Activated CD4-positive, alpha-beta T cell treated with anti-CD3 and anti-CD28 coated beads, Interleukin-2, amount 50 U/mL, for 4 hours (primary cell): ENCODE measurements at places on chromosomes 4 and X.

- DNase-seq, result no peak
Measured at GRCh38 chr4:88418411-88418810, 38.5 kb upstream of the HERC5 start.

DNA sequence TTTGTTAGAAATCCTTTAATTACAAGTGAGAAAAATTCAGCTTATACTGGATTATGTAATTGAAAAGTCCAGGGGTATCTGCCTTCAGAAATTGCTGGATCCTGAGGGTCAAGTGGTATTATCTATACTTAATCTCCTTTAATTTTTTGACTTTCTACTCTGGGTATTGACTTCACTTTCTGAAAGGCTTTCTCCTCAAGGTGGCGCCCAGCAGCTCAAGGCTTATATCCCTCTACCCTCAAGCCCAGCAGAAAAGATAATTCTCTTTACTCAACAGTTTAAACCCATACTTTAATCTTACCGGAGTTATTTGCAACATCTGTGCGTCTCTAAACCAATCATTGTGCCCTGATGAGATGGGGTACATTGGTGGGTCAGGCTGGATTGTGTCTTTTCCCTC, 129.5 kb downstream of the LARP7 start:
- DNase-seq, result no peak

DNA sequence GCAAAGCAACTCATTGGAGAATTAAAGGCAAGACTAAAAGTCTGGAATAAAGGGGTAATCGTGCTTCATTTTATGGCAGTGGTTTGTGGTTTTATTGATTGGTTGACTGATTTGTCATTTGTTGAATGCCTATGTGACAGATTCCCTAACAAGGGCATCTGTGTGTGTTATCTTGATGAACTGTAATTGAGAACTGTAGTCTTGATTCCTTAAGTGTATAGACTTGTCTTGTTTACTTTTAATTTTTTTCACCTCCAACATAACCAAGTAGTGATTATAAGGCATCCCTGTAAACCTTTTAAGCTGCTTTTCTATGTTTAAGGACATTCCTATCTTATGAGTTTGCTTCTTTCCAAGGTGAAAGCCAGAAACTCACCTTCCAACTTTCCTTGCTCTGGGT, 216.0 kb upstream of the TAPT1 start:
- DNase-seq, result no peak

DNA sequence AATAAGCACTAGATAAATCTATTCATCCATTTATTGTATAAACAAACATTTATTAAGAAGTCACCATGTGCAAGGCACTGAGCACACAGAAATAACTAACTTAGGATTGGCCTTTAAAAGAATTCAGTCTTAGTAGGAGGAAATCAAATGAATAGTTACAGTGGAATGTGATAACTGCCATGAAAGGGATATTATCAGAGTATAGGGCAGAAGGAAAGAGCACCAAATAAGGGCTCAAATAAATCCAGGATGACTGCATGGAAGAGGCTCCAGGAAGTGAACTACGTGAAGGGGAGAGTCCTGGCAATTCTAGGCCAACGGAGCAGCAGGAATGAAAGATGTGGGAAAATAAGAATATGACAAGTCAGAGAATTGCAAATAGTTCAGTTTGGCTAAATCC, 406.0 kb downstream of the INPP4B start:
- no peak for DNase-seq

GRCh38 chrX:128848374-128848773, 674.9 kb downstream of the SMARCA1 start:
- DNase-seq, result no peak

GRCh38 chr4:47774079-47774478, 63.8 kb downstream of the CORIN start:
- DNase-seq, result no peak

DNA sequence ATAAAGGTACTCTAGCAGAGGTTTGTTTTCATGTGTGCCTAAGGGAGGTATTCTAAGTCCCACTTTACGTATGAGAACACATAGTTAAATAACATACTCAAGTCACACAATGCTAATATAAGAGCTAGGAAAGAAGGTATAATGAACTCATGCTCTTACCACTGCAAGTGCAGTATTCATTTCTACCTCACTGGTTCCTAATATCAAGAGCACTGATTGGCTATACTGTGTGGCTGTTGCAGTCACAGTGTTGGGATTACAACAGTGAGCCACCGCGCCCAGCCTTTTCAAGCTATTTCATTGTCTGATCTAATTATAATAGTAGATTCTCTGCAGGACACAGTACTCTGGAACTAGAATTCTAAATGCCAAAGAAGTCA, 84.0 kb downstream of the PDS5A start:
- no peak for DNase-seq

GRCh38 chr4:85268961-85269360, 206.0 kb upstream of the ARHGAP24 start:
- no peak for DNase-seq

GRCh38 chrX:129041319-129041718, 482.0 kb downstream of the SMARCA1 start:
- no peak for DNase-seq

DNA sequence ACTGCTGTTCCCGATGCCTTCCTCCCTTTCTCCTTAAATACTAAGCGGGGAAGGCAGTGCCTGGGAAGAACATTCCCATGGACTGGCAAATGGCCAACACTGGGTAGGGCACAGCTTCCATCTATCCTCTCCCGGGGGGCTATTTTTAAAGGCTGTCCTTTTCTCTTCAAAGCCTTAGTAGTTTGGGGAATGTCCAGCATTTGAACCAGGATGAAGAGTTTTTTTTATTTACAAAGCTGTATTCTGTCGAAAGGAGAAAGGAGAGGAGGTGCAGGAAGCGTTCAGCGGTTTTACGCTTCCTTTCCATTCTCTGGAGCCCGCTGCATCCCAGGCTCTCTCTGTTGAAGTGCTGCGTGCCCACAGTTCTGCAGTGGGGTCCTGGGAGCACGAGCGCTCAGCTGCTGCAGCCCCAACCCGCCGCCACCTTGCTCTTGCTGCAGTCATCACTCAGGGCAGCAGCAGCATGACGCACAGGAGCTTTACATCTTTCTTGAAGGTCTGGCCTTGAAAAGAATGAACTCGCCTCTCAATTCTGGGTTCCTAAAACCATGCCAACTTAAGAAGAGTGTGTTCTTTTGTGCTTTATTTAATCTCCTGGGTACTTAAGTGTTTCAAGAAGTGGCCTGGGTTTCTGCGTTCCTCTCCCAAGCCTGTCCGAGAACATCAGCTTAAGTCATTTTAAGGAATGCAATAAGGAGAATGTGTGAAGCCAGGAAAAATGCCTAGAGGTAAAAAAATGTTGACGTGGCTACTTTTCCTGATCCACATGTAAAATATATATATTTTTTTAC, 427.2 kb downstream of the MAPK10 start:
- no peak for DNase-seq

- no peak for DNase-seq
Measured at GRCh38 chr4:141003193-141003592, 130.1 kb downstream of the RNF150 start.

DNA sequence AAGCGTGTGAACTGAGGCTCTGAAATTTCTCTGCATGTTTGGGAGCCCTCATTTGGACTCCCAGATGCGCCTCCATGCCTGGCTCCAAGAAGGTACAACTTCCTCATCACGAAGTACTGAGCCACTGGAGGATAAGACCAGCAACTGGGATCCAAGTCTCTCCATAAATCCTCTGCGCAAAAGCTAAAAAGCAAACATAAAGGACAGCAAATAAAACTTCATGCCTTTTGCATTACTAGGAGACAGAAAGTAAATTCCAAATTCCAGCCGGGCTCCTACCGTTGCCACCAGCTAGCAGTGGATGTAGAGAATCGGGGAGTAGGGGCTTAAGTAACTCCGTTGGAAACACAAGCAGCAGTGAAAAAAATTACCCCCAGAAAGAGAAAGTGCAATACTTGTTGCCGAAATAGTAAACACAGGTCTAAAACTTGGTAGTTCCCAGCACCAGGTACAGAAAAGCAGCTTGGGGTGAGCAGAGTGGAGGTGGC, 477.1 kb upstream of the TENM3 start:
- DNase-seq, result no peak

- DNase-seq, result no peak
Measured at GRCh38 chrX:78957768-78958130, 12.6 kb downstream of the P2RY10 start.

- no peak for DNase-seq
Measured at GRCh38 chr4:26171941-26172340, 148.9 kb upstream of the RBPJ start.

GRCh38 chrX:137101273-137101990, 67.6 kb upstream of the GPR101 start:
- DNase-seq, result no peak

- DNase-seq, result no peak
Measured at GRCh38 chr4:120198411-120198810, 131.8 kb upstream of the MAD2L1 start.

GRCh38 chr4:140448830-140449229, 21.4 kb upstream of the CLGN start:
- no peak for DNase-seq

- no peak for DNase-seq
Measured at GRCh38 chr4:168367065-168367464, 48.5 kb upstream of the DDX60 start.

- no peak for DNase-seq
Measured at GRCh38 chr4:148075438-148075837, 343.6 kb downstream of the ARHGAP10 start.

DNA sequence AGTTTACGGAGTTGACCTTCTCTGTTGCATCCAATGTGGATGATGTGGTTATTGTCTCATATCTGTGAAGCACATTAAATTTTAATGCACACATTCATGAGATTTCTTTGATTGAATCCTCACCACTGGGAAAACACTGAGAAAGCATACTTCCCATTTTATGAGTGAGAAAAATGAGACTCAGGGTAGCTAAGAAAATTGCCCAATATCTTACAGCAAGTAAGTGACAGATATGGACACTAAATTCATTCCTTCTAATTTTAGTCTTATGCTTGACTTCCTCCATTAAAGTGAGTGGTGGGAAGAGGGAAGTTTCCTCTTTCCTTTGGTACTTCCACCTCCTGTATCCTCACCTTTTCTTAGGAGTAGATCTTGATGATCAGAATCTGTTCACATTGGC, 504.8 kb upstream of the BOD1L1 start:
- DNase-seq, result no peak

DNA sequence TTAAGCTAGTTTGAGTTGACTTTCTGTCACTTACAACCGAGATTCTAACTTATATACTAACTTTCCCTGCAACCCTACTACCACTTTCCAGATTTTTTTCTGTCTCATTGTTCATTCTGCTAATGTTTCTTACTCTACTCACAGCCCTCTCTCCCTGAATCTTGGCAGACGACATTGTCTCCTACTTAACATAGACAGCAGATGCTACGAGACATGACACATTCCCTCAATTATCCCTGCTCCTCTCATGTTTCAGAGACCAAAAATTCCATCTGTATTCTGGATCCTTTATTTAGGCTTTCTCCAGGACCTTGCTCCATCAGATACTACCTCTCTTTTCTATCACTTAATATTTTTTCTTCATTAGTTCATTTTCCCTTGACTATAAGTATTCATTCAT, 379.1 kb upstream of the TEX13C start:
- no peak for DNase-seq

- no peak for DNase-seq
Measured at GRCh38 chrX:148871422-148872160, 371.2 kb downstream of the AFF2 start.

- DNase-seq, result no peak
Measured at GRCh38 chr4:181525634-181526033, 717.6 kb upstream of the TENM3 start.

DNA sequence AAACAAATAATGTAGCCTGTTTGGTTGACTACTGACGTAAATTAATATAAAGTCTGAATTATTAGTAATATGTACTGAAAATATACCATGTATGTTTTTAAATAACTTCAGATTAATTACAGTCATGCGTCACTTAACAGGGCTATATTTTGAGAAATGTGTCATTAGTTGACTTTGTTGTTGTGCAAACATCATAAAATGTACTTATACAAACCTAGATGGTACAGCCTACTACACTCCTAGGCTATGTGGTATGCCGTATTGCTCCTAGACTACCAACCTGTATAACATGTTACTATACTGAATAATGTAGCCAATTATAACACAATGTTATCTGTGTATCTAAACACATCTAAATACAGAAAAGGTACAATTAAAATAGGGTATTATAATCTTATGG, 66.6 kb downstream of the RNF150 start:
- no peak for DNase-seq

GRCh38 chr4:177596035-177596434, 153.8 kb upstream of the AGA start:
- peak; percentile 4 for DNase-seq

GRCh38 chr4:11623726-11624037, 195.0 kb upstream of the HS3ST1 start:
- no peak for DNase-seq

DNA sequence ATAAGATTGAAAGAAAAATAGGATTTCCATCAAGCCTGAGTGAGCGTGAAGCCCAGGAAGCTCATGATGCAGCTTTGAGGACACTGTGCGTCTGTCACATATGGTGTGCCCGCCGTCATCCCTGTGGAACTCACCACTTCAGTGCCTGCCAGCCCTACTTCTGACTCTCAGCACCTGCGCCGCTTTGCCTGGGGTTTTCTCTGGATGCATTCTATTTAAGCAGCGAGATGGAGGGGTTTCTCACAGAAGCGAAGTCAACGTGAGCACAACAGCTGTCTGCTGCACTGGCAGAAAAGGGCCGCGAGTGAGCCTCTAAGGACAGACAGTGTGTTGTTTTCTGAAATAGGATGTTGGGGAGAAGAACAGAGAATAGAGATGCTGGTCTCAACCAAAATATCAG, 6.2 kb upstream of the TMEM128 start:
- no peak for DNase-seq

DNA sequence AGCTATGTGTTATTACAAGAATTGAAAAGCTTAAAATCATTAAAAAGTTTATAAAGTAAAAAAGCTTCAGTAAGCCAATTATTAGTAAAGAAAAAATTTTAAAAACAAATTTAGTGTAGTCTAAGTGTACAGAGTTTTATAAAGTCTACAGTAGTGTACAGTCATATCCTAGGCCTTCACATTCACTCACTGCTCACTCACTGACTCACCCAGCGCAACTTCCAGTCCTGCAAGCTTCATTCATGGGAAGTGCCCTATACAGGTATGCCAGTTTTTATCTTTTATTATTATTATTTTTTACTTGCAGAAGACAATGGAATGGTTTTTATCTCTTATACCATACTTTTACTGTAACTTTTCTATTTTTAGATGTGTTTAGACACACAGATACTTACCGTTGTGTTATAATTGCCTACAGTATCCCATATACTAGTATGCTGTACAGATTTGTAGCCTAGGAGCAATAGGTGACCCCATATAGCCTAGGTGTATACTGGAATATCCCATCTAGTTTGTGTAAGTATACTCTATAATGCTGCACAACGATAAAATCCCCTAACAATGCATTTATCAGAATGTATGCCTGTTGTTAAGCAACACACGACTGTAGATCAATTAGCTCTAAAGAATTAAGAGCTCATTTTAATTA, 230.7 kb downstream of the DCLK2 start:
- no peak for DNase-seq
